NB4 (cell line): ENCODE measurements at places on chromosomes 7 and 10.

- no peak for DNase-seq
Measured at GRCh38 chr10:70376436-70377378, 5.7 kb downstream of the LRRC20 start.

- peak; percentile 99 for DNase-seq
Measured at GRCh38 chr7:26201247-26202018, at the start of gene CBX3. Gene CBX3 (plus strand): TSS chr7:26201745. CDS start chr7:26202999, 1,254 bp downstream.

- no peak for DNase-seq
Measured at GRCh38 chr10:116076621-116077020, 196.4 kb downstream of the GFRA1 start.

GRCh38 chr10:30495687-30496086 is 61.7 kb downstream of the MAP3K8 start:
- DNase-seq: no peak

GRCh38 chr7:39560408-39560807 is 5.8 kb upstream of the YAE1 start:
- no peak for DNase-seq

- DNase-seq: no peak
Measured at GRCh38 chr10:124943301-124944092, 1.6 kb downstream of the ZRANB1 start.
